ENCODE measurements at places on chromosomes 1 and 21.

- no peak for DNase-seq
Observed at GRCh38 chr21:42708107-42708506, 54.7 kb downstream of the PDE9A start.

GRCh38 chr1:15322648-15323350 is 75.8 kb downstream of the FHAD1 start:
- no peak for DNase-seq

DNA sequence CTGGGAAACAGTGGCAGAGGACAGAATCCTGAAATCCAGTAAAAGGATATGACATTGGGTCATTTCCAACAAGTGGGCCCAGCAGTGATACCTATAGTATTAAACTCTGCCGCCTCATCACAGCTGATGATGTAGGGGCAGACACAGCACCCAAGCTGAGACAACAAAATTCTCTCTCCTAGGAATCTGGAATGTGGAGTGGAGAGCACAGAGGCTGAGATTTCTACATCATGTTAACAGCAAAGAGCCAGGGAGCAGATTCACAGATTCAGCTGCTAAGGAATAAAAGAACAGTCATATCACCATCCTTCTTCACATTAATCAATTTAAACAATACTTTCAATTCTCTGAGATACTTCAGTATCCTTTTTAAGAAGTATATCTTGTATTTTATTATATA is 61.9 kb downstream of the CRP start:
- DNase-seq, result no peak

- DNase-seq, result no peak
Observed at GRCh38 chr1:111733992-111734341, 5.2 kb downstream of the INKA2 start.

DNA sequence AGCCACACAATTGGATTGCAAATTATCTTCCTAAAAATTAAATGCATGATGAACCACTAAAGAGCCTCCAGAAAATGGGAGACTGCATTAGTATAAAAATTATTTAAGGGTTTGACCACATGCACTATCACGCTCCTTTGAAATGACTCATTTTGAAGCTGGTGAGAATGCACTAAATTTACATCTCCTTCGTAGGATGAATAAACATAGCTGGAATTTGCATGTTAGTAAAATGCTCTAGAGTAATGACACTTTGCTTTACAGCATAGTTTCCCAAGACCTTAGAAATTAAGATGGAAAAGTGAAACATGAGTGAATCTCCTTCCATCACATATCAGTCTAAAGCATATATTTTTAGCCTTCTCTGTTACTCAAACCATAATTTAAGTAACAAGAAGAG is 2.4 kb downstream of the PLPPR4 start:
- DNase-seq, result no peak

- DNase-seq, result no peak
Observed at GRCh38 chr1:12478612-12478985, 139.4 kb downstream of the DHRS3 start.

GRCh38 chr1:58884706-58885661 is 101.1 kb upstream of the JUN start:
- DNase-seq, result no peak

- DNase-seq, result no peak
Observed at GRCh38 chr1:12587981-12588640, 29.9 kb downstream of the DHRS3 start.

- no peak for DNase-seq
Observed at GRCh38 chr1:99004254-99004860, 304 bp downstream of the PLPPR5 start.

- no peak for DNase-seq
Observed at GRCh38 chr1:226332947-226333346, 24.0 kb upstream of the LIN9 start.

DNA sequence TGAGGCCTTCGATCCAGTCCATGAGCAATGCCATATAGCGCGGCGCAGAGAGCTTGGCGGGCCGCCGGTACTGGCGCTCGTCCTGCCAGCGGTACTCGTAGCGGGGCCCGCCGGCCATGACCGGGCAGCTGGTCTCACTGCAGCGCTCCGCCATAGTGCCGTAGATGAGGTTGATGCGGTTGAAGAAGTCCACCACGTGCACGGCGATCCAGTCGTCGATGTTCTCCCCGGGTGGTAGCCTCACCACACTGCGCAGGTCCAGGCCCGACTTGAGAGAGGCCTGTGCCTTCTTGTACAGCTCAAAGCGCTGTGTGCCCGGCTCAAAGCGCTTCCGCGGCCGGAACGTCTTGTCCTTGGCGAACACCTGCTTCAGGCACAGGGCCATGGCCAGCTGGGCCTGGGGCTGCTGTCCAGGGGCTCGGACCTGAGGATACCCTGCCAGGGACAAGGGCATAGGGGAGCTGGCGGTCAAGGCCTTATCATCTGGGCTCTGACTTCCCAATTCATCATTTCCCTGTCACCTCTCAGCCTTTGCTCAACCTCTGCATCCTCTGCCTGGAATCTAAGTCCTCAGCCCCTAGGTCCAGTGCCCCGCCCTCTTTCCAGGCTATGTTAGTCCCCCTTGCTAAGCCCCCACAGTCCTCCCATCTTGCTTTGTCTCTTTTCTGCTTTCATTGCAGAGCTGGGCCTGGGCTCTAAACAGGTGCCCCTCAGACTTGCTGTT is 3.5 kb downstream of the MOB3C start:
- no peak for DNase-seq

DNA sequence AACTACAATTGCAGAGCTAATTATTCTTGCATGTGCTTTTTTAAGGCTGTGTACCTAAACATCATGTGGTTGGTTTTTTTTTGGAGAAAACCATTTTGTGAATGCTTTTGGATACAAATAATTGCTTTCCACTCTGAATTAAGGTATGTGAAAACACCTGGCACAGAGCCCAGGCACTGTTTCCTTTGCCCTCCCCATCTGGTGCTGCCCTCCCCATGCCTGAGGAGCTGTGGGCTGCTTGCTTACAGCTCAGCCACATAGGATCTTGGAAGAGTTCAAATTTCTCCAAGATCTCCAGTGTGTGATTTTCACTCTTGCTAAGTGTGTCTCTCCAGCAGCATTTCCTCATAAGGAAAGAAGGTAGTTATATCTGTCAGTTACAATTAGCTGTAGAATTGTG is 27.8 kb downstream of the DNM3 start:
- DNase-seq, result no peak

DNA sequence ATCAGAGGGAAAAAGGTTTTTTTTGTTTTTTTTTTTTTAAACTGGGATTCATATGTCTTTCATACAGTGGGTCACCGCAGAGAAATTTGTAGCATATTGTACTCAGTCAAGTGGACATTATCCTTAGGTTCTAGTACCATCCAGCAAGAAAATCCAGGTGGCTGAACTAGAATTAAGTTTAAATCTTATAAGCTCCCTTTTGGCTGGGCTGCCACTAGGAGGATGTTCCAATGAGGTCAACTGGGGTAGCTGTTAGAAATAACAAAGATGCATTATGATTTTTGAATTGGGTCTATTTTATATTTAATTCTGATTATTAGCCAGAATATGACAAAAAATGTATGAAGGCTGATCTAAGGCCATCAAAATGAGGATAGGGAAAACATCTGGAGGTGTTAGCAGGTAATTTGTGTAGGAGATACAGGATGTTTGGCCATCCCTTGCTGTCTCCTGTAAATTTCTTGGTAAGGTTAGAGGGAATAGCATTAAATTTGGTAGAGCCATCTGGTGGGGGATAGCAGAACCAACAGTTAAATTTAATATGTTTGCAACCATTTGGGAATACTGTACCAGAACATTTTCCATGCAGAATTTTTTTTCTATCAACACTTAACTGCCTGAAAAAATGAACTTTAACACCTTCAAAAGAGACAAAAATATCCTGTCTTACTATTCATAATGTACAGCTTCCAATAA is 568.5 kb upstream of the B3GALT2 start:
- DNase-seq, result no peak

DNA sequence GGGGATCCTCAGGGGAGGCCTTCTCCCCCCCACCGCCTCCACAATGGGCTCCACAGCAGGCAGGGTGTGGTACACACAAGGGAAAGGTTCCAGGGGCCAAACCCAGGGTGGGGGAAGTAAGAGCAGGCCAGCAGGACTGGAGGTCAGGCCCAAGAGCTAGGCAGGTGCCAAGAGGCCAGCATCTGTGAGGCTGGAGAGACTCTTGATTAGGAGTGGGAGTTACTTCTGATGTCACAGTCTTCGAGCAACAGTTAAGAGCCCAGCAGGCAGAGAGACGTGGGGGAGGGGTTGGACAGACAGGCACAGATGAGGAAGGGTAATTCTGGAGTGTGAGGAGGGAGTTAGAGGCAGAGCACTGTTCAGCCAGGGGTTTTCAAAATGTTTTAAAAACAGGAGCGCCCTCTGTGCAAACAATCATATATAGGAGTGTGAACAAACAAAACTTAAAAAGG is 55.8 kb downstream of the SLC9A1 start:
- no peak for DNase-seq

GRCh38 chr1:224559981-224560728 is 56.0 kb upstream of the CNIH3 start:
- no peak for DNase-seq

GRCh38 chr1:192477630-192478029 is 97.9 kb upstream of the RGS1 start:
- DNase-seq, result no peak

DNA sequence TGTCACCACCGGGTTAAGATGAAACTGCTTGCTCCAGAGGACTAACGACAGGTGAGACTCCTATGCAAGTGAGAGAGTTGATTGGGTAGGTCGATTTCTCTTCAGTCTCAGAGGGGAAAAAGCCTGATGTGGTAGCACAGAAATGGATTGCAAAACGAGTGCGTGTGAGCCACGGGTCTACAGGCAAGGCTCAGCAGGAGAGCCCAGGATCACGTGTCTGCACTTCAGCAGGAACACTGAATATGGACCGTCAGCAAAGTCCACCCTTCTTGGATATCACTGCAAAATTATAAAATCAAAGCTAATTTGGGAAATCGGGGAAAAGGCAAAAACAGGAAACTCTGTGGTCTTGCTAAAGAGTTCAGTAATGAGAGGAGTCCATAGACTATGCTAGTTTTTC is 107.7 kb upstream of the ZNF648 start:
- no peak for DNase-seq

DNA sequence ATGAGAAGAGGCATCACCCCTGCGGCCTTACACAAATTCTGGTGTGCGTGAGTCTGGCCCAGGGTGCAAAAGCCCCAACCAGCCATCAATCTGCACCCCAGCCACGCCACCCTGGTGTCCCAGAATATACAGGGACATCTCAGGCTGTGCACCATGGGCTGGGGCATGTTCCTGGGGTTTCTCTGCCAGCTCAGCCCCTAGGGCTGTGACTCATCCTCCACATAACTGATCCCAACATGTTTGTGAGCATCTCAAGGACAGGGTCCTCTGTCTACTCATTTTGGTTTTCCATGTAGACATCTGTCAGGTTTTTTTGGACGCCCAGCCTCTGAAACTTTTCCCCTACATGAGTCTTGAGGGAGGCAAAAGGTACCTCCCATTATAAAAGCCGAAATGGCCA is 511 bp downstream of the ZNF683 start:
- DNase-seq, result no peak

DNA sequence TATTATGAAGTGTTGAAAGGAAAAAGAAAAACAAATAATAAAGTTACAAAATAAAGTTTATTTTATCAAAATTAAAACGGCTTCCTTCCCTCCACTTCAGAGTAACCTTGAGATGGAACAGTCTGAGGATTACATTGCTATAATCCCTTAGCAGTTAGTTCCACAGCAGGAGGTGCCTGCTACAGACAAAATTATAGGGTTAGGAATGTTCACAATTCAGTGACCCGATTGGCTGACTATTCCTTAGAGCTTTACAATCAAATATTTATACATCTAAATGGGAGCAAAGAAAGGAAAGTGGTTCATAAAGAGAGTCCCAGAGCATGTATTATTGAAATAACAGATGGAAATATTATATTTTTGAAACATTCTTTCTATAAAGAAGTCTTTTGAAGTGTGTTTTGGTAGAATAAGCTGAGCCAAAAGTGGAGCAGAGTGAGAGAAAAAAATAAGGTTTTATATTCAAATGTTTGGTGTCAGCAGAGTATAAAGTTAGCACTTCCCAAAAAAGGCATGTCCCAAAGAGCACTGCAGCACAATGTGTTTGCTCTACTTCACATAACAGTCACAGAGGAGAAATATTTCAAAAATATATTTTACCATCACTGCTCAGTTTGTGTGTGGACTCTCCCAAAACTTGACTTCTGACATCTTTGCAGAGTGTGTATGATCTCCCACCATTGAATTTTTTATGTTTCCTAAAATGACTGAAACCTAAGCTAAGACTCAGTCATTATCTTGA is 71.4 kb upstream of the GORAB start:
- no peak for DNase-seq

DNA sequence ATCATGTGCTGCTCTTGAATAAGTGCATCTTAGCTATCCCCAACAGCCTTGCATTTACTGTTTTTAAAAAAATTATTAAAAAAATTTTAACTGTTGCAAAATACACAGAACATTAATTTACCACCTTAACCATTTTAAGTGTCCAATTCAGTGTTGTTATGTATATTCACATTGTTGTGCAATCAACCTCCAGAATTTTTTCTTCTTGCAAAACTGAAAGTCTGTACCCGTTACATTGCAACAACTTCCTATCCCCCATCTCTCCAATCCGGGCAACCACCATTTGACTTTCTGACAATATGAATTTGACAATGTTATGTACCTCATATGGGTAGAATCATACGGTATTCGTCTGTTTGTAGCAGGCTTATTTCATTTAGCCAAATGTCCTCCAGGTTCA is 83.1 kb downstream of the FMN2 start:
- no peak for DNase-seq

- no peak for DNase-seq
Observed at GRCh38 chr1:209688746-209689234, 13.6 kb downstream of the G0S2 start.

- no peak for DNase-seq
Observed at GRCh38 chr1:93395195-93395594, 49.5 kb downstream of the DR1 start.

- DNase-seq, result no peak
Observed at GRCh38 chr1:25799935-25800702, at the start of gene SELENON. Gene SELENON, plus strand, starts transcription at chr1:25800193. Its CDS starts 38 bp downstream, at chr1:25800231.

GRCh38 chr21:16847211-16847610 is 665.6 kb upstream of the CXADR start:
- DNase-seq, result no peak

- no peak for DNase-seq
Observed at GRCh38 chr1:48019714-48020315, 22.6 kb upstream of the TRABD2B start.

GRCh38 chr1:21736876-21737275 is 46.1 kb downstream of the USP48 start:
- DNase-seq, result no peak

GRCh38 chr1:150259758-150260669 is 2.4 kb downstream of the CA14 start:
- DNase-seq, result no peak
